ENCODE measurements at places on chromosomes 3 and 15. TPM values are rescaled to one million over a fixed set of nuclear protein-coding genes. Genes with fewer than 3 reads are reported as not detected.

SCAMP2 gene
- 36.1 TPM for total RNA-seq

SLC49A4 gene
- 49.5 TPM for total RNA-seq

DNA sequence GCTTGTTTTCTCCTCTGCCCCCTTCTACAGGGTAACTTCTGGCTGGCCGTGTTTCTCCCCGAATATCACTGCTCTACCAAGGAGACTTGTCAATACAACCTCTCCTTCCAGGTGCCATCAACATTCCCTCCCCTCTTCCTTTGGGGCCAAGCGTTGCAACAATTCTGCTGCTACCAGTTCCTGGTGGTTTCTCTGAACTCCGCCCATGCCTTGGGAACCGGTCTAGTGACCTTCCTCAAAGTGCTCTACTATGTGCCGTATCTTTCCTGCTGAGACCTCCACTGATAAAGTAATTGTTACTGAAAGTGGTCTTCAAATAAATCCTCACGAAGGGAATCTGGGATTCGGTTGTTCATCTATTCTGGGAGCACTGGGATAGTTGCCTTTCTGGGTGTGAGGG is 26.2 kb downstream of the PCSK6 start:
- no peak for DNase-seq

DNA sequence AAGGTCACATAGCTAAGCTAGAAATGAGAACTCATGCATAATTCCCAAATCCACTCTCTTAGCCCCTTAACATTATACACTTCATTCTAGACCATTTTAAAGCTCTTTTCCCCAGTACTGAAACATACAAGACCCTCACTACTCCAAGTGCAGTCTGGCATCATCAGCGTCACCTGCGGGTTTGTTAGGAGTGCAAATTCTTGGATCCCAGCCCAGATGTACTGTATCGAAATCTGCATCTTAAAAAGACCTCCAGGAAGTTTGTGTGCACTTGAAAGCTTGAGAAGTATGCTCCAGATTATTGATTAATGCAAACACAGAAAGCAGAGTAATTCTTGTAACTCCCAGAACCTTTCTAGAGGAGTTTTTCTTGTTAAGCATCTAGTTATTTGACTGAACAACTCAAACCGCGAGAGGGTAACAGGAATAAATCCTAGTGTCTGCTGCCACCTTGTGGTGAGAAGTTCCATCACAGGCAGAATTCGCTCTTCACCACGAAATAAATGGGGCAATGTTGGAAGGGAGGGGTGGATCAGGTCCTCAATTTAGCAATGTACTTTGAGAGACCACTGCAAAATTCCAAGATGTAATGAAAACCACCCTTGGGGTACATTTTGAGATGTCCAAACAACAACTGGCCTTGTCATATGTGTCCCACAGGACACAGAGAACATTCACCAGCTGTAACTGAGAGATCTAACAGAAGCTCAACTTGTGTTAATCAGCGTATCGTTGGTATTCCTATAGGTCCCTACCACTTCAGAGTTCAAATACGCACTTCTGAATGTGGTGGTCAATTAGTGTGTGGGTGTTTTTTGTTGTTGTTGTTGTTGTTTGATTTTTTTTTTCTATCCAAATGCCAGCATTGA is 583 bp upstream of the C3orf49 start:
- DNase-seq, result peak; percentile 57

DNA sequence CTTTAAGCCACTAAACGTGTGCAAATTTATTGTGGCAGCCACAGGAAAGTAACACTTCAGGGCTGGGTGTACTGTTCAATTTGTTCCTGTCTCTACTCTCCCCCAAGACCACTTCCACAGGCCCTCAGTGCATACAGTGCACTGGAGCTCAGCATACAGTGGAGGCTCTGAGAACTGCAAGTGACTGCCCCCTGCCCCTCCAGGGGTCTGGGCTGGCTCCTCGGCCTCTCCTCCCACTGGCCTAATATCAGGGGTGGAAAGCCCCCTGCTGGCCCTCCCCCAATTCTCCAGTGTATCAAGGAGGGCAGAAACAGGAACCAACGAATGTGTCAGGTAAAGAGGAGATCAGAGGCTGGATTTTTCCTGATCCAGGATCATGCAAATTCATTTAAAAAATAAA is 19.9 kb upstream of the HEG1 start:
- DNase-seq, result no peak
